ENCODE measurements at places on chromosomes 12 and 14. TPM values are rescaled to one million over a fixed set of nuclear protein-coding genes. Genes with fewer than 3 reads are reported as not detected.

DNA sequence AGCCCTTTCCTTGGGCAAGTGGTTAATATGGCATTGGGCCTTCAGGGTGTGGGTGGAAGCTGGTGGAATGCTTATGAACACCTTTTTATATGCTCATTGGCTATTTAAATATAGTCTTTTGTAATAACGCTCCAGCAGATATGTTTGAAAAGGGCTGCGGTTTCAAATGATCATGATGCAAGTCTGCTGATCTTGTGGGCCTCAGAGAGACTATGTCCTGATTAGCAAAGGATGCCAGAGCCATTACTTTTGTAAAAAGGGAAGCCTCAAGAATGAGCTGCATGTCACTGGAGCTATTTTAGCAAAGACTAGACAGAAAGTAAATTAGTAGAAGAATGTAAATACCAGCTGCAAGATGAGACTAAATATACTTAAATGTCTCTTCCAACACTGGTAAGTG, 200.5 kb downstream of the GXYLT1 start:
- no peaks in the 10 kb centered on the region for H3K4me1 ChIP-seq
- no peaks in the 10 kb centered on the region for H3K36me3 ChIP-seq
- H3K4me3 ChIP-seq, result no peak overlapping the region
- no peaks in the 10 kb centered on the region for H3K27me3 ChIP-seq
- no peak overlapping the region for H3K27ac ChIP-seq

DNA sequence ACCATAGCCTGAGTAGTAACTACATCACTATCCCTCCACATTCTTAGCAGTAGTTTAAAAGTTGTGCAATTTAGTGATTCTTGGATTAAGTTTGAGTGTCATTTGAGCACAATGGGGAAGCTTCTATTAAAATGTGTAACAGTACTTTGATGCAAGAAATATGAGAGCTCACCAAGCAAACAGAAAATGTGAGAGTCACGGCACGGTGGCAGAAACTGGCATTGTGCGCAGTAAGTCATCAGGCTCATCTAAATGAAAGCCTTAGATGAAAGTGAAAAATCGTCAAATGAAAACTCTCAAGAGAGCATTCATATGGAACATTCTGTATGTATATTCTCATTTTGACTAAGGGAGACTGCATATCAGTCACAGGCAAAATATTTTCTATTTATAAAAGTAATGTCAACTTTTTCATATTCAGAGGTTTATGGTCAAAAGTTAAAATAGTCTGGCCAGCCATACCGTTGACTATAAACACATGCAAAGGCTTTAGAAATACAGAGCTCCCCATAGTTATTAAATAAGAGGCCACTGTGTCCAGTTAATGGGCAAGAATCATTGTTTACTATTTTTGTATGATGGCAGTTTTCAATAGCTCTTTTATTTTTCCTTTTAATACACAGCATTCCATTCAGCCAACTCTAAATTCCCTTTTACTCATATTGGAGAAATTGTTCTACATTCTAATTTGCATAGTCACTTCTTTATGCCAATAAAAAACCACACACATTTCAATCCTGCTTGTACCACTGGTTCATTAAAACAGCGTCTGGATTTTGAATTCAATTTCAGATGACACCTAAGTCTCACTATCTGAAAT, 167.9 kb downstream of the PRKD1 start:
- H3K27ac ChIP-seq, result no peak overlapping the region
- no peak overlapping the region for H3K4me3 ChIP-seq
- peaks cover 6% of the 10 kb centered on the region for H3K4me1 ChIP-seq

The TSPAN11 gene
- 6.4 TPM for total RNA-seq

DNA sequence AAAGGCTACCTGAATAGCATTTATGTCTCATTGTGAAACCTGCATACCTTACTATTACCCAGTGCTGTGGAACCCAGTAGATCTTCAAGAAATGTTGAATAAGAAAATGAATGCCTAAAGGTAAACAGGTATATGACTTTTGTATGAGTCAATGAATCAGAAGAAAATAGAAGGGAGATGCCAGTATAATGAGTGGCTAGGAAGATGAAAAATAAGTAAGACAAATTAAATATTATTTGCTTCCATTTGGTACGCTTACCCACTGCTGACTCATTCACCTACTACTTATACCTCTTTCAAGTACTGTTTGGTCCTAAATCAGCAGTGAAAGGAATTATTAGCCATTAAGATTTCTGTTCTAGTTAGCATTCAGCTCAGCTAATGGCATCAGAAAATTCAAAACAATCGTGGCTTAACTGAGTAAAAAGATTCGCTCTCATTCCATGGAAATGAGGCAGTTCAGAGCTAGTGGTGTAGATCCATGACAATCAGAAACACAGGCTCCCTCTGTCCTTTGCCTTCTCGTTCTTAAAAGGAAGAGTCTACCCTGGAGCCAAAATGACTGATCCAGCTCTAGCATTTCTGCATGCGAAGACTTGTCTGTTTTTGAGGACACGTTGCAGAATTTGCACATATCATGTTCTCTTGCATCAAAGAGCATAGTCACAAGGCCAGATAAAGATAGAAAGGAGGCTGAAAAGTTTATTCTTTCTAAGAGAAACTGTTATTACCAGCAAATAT, 705.8 kb upstream of the USP15 start:
- no peak overlapping the region for H3K4me3 ChIP-seq
- no peak for DNase-seq
- H3K36me3 ChIP-seq, result no peaks in the 10 kb centered on the region
- no peaks in the 10 kb centered on the region for H3K4me1 ChIP-seq
- no peak overlapping the region for H3K27ac ChIP-seq
- H3K27me3 ChIP-seq, result no peaks in the 10 kb centered on the region

The DHRS2 gene
- total RNA-seq, result not detected

The CDKL1 gene
- total RNA-seq, result 91.8 TPM

DNA sequence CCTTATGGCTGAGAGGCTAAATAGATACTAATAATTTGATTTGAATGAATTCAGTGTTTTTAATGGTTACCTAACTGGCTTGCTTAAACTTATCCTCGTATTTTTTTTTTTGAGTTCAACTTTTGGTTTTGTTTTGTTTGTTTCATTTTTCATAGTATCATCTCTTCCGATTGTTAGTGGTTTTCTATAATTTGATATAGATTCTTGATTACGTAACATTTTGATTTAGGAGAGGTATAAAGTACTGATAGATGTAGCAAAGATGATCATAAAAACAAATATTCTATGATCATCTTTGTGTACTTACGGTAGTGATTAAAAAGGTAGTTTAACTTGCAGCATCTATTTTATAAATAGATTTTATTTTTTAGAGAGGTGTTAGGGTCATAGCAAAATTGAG, 93.0 kb downstream of the ALX1 start:
- H3K36me3 ChIP-seq, result no peaks in the 10 kb centered on the region
- H3K27ac ChIP-seq, result no peak overlapping the region
- no peaks in the 10 kb centered on the region for H3K27me3 ChIP-seq
- no peak for DNase-seq
- no peaks in the 10 kb centered on the region for H3K4me1 ChIP-seq

- H3K4me1 ChIP-seq, result no peaks in the 10 kb centered on the region
- no peaks in the 10 kb centered on the region for H3K27me3 ChIP-seq
- no peak for DNase-seq
Observed at GRCh38 chr12:5864301-5864700, 80.8 kb downstream of the ANO2 start.

DNA sequence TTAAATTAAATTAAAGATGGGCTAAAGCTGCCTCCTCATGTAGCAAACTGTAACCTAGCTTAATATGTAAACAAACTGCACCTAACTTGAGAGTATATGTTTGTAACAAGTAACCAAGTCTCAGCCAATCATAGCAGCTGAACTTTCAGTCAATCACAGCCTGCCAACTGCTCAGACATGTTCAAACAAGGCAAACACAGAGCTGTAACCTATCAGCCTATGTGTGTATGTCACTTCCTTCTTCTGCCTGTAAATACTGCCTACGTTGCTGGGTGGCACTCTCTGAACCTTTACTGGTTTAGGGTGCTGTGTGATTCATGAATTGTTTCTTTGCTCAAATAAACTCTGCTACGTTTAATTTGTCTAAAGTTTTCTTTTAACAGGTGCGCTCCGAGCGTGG, 2.9 kb downstream of the SERPINA6 start:
- H3K27ac ChIP-seq, result no peak overlapping the region
- no peak overlapping the region for H3K4me3 ChIP-seq
- H3K27me3 ChIP-seq, result no peaks in the 10 kb centered on the region
- DNase-seq, result no peak

The CLEC7A gene
- 11.1 TPM for total RNA-seq

DNA sequence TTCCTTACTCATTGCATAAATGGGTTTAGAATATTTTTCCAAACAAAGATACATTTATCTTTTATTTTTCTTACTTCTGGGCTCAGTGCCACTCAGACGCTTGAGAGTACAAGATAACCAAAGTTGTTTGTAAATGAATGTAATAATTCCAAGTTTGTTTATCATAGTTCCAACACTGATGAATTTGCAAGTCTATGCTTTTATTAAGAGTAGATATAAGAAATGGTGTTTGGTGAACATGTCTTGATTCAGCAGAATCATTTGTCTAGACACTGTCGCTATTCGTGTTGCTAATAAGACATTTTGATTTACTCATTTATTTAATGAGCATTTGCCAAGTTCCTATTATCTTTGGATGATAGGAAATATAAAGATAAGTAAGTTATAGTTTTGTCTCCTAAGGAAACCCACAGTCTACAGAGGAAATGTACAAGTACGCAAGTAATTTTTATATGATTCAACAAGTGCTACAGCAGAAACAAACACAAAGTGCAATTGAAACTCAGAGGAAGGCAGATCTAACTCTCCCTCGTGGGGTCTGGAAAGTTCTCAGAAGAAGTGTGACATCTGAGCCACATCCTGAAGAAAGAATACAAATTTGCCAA, 132.8 kb upstream of the FSCB start:
- no peaks in the 10 kb centered on the region for H3K36me3 ChIP-seq
- H3K27me3 ChIP-seq, result no peaks in the 10 kb centered on the region
- H3K27ac ChIP-seq, result no peak overlapping the region

The NANOG gene
- total RNA-seq, result under 0.01 TPM

GRCh38 chr12:23708185-23708837, 241.2 kb downstream of the SOX5 start:
- H3K4me1 ChIP-seq, result no peaks in the 10 kb centered on the region
- no peaks in the 10 kb centered on the region for H3K27me3 ChIP-seq
- H3K27ac ChIP-seq, result no peak overlapping the region
